Cortex of kidney (tissue), 1 donor: ENCODE measurements at places on chromosomes 7 and 10.

DNA sequence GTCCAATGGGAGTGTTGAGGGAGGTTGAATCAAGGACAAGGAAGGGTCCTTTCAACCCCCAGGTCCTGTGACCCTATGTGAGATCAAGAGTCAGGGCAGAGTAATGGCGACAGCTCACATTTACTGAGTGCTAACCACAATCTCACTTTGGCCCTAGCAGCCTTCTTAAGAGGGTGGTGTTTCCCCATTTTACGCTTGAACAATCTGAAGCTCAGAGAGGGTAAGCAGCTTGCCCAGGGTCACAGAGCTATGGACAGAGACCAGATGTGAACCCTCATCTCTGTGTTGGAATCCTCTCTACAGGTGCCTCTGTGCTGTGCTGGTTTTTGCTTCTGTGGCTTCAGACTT lies 102.0 kb downstream of the GRK5 start:
- no peak for DNase-seq

- no peak for DNase-seq
These were observed 265.8 kb upstream of the SEMA3D start for GRCh38 chr7:85452674-85453073.

- no peak for DNase-seq
These were observed 5.6 kb upstream of the GARS1 start for GRCh38 chr7:30589111-30589510.

GRCh38 chr10:105398202-105398601 lies 757.1 kb downstream of the SORCS3 start:
- DNase-seq = no peak

GRCh38 chr7:88002617-88003016 lies 68.6 kb downstream of the ADAM22 start:
- DNase-seq = no peak

DNA sequence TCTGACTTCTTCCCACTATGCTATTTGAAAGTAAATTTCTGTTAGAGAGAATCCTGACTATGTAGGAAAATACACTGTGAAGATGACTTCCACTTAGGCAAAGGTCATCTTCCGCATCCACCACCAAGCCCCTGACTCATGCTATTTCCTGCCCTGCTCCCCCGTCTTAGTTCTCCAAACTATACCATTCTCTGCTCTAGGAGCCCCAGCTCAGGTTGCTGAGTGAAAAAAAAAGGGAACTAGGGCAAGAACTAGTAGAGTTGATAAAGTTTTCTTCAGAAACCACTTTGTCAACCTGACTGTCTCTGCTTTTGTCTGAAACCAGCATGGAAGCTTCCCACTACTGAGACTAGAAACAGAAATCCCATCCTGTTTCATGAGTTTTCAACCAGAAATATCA lies 96.9 kb downstream of the EVX1 start:
- no peak for DNase-seq

GRCh38 chr7:147904219-147904576 lies 686.4 kb upstream of the C7orf33 start:
- DNase-seq = no peak

GRCh38 chr7:36306222-36306621 lies 83.4 kb upstream of the ANLN start:
- no peak for DNase-seq

DNA sequence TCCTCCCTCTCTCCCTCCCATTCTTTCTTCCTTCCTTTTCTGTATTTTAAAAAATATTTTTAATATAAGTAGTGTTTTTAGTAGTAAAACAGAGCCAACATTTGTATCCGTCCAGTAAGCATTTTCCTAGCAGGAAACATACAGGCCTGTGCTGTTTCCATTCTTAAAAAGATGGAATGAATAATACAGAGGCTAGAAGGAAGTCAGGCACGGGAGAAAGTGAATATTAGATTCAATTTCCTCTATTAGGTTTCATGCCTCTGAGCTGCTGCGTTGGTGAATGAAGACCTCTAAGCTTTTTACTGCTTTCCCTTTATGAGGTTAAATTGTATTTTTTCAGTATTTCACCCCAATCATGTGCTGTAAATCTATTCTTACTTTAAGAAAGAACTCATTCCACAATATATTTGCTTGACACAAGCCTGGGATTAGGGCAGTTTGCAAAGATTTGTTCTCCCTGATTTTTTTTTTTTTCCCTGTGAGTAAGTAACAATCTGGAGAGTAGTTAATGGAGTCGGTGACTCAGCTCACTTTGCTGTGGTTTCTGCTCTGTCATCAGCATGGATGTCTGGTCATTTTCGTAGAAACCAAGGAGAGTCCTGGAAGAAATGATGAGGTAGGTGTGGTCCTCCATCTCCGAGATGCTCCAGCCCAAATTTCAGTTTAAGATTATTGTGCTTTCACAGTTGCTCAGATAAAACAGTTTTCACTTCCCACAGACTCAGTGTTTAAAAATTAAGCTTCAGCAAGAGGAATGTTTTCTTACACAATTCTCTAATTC lies 76.1 kb upstream of the PITRM1 start:
- no peak for DNase-seq

- no peak for DNase-seq
These were observed 7.7 kb downstream of the DDX56 start for GRCh38 chr7:44565795-44566559.

DNA sequence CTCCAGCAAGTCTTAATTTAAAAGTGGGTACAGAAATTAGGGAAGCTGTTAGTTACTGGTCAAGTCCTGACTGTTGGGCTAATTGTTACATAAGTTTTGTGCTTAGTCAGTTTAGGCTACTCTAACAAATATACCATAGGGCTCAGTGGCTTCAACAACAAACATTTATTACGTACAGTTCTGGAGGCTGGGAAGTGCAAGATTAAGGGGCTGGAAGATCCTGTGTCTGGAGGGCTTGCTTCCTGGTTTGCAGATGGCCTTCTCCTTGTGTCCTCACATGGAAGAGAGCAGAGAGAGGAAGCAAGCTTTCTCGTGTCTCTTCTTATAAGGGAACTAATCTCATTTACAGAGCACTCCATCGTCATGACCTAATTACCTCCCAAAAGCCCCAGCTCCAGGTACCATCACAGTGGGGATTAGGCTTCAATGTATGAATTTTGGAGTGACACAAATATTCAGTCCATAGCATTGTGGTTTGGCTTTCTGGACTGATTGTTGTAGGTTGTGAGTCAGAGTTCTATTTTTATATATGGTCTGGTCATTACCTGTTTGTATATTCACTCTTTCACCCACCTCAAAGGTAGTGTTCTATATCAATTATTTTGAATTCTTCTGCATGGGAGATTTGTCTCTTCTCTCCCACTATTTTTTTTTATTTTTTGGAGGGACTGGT lies 17.1 kb downstream of the ST7 start:
- no peak for DNase-seq

- no peak for DNase-seq
These were observed 6.1 kb upstream of the NCAPG2 start for GRCh38 chr7:158710651-158711102.

GRCh38 chr10:72020914-72021809 lies 57.0 kb downstream of the CHST3 start:
- DNase-seq = no peak

- DNase-seq = no peak
These were observed 72.2 kb upstream of the PALS2 start for GRCh38 chr7:24501009-24501408.

DNA sequence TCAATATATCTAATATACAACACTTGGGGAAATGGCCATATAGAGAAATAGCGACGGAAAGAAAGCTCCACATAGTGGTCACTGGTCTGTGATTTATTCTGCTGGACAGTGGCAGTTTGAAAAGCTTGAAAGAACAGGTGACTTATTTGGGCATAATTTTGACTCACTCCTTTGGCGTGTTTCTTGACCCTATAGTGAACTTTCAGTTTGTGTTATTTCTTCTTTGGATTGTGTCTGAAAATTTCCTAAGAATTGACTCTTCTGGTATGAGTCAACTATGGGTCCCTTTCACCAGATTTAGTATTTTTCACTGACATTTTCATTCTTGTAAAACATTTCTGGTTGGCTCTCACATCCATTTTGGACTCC lies 25.8 kb upstream of the IMMP2L start:
- DNase-seq = no peak

DNA sequence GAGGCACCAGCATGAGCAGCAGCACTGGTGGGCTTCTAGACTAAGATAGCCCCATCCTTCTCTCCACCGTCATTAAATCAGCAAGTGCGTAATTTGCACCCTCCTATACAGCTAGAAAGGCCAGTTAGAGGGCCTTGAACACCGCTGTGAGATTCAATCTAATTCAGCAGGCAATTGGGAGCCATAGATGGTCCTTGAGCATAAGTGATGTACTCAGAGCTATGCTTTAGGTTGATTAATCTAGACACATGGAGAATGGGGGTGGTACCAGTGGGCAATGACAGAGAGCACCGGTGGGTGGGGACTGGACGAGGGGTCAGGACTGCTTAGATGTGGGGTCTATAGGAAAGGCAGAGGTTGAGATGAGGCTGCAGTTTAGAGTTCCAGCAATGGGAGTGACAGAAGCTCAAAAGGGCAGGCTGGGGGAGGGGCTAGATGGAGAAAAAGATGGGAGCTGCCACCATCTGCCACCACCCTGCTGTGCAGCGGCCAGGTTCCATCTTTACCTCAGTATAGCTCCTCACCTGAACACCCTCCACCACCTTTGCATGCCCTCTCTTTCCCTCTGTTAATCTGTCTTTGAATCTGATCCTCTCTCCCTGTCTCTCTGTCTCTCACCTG lies 87.3 kb downstream of the C10orf105 start:
- DNase-seq = no peak

DNA sequence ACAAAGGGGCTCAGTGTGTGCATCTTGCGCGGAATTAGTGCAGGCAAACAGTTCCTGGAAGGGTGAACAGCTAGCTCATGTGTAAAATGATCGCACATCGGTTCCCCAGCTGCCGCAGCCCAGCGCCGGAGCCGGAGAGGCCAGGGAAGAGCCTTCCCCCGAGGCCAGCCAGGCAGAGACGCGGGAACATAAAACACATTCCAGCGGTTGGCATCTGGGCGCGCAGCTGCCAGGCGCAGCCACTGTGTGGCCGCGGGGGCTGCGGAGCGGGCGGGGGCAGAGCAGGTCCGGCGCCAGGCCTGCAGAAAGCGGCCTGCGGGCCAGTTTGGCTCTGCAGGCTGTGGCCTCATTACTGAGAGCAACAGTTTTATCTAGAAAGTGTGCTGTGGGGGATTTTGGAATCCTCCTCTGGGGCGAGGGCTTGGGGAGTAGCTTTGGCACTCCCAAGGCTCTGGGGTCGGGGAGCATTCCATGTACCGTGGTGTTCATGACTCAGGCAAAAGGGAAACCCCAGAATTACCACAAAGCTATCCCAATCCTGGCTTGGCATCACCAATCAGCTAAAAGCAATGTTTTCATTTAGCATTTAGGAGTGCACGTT lies 74.3 kb downstream of the SAMD9 start:
- no peak for DNase-seq

DNA sequence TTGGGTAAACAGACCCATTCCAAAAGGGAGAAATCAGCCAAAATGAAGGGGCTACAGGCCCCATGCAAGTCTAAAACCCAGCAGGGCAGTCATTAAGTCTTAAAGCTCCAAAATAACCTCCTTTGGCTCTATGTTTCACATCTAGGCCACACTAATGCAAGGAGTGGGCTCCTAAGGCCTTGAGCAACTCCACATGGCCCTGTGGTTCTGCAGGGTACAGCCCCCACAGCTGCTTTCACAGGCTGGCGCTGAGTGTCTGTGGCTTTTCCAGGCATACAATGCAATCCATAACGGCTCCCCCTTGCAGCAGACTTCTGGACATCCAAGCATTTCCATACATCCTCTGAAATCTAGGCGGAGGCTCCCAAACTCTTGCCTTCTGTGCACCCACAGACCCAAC lies 9.0 kb downstream of the TMEM243 start:
- no peak for DNase-seq

- no peak for DNase-seq
These were observed 36.5 kb downstream of the JMJD1C start for GRCh38 chr10:63429281-63429680.

DNA sequence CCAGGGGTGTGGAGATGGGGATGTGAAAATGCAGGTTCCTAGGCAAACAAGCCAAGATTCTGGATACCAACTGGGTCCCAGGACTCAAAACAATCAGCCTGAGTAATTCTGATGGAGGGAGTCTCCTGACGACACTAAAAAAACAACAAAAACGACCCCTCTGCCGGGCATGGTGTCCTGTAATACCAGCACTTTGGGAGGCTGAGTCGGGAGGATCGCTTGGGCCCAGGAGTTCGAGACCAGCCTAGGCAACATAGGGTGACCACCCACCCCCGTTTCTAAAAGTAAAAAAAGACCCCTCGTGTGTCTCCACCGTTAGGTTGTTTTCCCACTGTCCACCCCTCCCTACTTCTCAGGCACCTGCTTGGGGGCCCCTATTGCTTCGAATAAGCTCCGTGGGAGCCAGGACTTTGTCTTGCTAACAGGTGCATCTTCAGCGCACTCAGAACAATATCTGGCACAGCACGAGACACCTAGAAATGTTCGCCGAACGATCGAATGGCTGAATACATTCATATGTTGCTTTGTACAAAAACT lies 743 bp upstream of the NRF1 start:
- no peak for DNase-seq

DNA sequence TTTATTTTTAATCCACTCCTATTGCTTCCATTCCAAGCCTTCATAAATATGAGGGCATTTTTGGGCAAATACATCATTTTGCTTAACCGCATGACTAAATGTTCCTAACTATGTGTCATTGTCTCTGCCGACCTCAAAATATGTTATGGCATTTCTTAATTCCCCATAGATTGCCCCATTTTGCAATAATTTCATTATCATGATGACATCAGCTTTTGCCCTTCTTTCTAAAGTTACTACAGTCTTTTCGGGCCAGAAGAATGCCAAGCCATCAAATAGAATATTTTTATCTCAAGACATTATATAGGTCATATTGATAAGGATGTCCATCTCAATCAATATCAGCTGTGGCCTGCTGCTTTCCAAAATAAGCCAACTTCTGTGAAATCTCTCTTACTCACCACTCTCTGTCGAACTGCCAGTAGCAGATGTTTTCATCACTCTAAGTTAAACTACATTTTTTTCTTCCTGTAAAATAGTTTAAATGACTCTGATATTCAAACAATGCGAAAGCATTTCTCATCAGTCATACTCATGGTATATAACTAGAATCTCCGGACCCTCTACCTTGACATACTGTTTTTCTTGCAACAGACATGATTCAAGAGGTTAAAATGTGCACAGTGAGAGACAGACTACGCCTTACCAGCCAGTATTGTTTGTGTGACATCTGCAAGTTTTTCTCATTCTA lies 1254.6 kb upstream of the CELF2 start:
- DNase-seq = no peak

DNA sequence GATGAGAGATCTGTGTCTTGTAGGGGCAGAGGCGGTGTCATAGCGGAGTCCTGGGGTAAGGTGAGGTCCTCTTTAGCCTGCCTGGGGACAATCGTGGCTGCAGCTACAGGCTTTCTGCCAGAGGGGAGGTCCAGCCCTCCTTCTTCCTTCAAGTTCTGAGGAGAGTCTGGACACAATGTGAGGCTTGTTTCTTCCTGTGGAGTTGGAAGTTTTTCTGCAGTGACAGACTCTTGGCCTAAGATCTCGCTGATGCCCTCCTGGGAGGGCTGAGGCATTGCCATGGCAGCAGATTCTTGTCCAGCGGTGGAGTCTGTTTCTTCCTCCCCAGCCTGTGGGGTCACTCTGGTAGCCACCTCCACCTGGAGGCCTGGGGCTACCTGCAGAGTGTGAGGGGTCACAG lies 4.4 kb downstream of the NACAD start:
- DNase-seq = no peak
